ENCODE measurements at places on chromosomes 12 and 14.
A peak's percentile ranks its signal among the peaks of the same experiment; 100 is the strongest.

DNA sequence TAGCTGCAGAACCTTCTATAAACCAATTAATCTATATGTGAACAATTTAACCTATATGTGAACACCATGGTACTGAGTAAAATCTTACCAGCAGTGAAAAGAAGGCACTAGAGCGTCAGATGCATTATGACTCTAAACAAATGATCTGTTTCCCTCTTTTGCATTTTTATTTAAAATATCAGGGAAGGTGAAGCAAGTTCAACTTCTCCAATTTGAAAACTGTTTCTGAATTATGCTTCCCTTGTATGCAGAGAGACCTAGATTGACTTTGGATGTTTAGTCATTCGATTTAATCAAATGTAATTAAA lies 80.9 kb downstream of the DAD1 start:
- no peak for DNase-seq

DNA sequence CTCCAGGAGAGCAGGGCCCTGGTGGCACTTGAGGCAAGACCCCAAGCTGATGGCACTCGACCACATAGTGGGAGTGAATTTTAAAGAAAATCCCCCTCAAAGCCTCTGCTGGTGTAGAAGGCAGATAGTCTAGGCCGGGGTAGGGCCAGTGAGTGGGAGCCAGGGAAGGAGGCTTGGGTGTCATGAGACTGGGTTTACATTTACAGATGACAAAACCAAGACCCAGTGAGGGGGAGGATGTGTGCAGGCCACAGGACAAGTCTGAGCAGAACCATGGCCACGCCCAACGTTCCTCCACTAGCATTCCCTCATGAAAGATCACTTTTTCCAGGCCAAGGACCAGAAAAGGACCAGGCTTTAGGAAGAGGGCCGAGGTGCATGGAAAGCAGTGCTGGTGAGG lies 42.0 kb downstream of the EVL start:
- DNase-seq = no peak

DNA sequence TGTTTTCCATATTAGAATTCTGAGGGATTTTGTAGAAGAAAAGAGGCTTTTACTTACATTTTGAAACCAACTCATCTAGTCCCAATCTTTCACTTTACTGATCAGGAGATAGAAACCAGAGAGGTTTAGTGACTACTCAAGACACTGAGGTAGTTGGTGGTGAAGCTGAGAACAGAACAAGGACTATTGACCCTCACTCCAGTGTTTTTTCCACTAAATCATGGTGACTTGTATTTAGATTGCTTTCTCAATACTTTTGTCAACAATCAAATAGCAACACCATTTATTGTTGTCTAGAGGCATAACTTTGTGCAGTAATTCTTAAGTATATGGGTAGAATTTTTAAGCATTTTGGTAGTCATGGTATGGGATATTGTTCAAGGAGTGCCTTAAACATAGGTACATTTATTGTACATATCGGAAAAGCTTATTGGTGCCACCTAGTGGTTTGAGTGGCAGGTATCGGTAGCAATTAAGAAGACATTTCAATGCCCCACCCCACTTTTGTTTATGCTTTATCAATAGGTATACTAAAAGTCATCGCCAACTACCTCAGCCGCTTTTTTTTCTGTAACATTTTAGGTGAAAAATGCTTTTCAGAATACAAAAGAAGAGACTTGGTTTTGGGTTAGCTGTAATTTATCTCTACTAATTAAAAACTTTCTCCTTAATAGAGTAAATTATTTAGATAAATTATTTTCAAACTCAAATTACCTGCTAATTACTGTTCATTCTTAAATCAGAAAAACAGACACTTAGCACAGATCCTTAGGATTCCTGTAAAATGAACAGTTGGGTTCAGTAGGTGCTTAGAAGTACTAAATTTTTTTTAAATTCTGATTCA lies 47.3 kb upstream of the PAWR start:
- DNase-seq = peak; percentile 85

- DNase-seq = peak; percentile 49
Measured at GRCh38 chr12:132356691-132357622, 27.6 kb upstream of the GALNT9 start.

DNA sequence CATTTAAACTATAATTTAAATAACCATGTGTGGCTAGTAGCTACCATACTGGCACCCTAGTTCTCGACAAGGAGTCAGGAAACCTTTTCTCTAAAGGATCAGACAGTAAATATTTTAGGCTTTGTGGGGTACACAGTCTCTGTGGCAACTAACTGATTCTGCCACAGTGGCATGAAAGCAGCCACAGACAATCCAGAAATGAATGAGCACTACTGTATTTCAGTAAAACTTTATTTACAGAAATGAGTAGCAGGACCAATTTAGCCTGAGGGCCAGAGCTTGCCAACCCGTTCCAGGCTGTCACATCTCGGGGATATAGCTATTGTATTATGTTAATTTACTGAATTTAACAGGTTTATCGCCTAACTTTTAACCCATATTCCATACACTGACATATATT lies 278.7 kb downstream of the ITPR2 start:
- no peak for DNase-seq

DNA sequence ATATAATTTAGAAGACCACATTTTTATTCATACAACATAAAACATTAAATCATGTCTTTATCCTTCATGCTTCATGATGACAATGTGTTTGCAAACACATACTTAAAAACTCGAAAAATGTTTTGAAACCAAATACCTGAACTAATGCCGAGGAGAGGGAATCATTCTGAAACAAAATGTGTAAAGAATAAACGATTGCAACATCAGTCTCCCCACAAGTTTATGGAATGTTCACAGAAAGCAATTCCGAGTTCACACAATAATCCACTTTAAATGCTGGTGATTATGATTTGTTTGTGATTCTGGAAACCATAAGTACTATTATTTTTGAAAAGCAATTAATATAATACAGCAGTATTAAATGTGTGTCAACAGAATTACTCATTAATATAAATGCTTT lies 84.5 kb upstream of the PDZRN4 start:
- DNase-seq = no peak

- no peak for DNase-seq
Measured at GRCh38 chr14:21255385-21256101, 13.7 kb downstream of the HNRNPC start.

- DNase-seq = no peak
Measured at GRCh38 chr12:29320295-29321085, 60.5 kb downstream of the ERGIC2 start.

- DNase-seq = no peak
Measured at GRCh38 chr12:126290456-126290855, 1225.2 kb downstream of the AACS start.

- no peak for DNase-seq
Measured at GRCh38 chr12:85955127-85955526, 81.0 kb downstream of the NTS start.

- no peak for DNase-seq
Measured at GRCh38 chr12:121560392-121561008, 20.3 kb downstream of the KDM2B start.

GRCh38 chr12:106119301-106119700 lies 19.5 kb downstream of the NUAK1 start:
- no peak for DNase-seq

DNA sequence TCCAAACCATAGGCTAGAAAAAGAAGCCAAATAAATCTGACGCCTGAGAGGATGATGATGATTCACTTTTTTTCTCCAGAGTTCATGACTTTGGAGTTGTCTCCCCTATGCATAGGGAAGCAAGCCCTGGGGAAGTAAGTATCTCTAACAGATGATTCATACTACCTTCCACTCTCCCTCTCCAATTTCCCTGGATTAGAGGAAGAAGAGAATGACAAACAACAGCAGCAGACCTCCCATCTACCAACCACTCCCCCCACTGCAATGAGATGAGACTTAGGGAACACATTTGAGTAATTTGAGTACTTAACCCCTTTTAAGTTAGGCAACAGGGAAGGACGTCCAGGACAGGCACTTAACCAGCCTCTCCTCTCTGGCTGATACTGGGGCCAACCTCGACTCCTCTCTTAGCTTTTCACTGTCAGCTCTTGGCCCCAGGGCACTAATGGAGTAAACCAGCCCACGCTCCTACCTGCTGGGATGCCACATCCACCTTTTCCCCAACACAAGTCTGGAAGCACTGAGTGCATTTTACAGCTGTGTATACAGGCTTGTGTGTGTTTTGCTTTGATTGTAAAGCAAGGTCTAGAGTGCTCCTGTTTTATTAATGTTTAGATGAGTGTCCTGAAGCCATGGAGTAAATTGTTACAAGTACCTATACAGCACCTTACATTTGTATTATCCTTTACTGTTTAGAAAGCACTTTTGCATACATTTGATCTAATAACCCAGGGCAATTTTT lies 180.7 kb downstream of the PHLDA1 start:
- DNase-seq = peak; percentile 12

GRCh38 chr12:14656846-14657245 lies 39.6 kb downstream of the GUCY2C start:
- DNase-seq = no peak

GRCh38 chr14:91575469-91576208 lies 65.5 kb upstream of the PPP4R3A start:
- peak; percentile 29 for DNase-seq

DNA sequence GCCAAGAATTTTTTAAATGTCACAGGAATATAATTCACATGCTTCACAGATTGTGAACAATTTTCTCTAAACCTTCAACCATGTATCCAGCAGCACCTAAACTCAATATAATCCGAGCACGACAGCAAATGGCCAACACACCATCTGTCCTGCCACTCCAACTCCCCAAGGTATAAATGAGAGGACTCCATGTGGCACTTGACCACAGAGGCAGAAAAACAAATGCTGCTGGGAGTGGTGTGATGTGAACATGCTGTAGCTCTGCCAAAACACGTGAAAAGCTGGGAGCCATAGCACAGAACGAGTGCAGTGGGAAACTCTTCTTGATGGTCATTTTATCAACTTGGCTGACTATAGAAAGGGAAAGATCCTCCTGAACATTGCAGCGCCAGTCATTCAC lies 70.9 kb downstream of the LLPH start:
- no peak for DNase-seq

DNA sequence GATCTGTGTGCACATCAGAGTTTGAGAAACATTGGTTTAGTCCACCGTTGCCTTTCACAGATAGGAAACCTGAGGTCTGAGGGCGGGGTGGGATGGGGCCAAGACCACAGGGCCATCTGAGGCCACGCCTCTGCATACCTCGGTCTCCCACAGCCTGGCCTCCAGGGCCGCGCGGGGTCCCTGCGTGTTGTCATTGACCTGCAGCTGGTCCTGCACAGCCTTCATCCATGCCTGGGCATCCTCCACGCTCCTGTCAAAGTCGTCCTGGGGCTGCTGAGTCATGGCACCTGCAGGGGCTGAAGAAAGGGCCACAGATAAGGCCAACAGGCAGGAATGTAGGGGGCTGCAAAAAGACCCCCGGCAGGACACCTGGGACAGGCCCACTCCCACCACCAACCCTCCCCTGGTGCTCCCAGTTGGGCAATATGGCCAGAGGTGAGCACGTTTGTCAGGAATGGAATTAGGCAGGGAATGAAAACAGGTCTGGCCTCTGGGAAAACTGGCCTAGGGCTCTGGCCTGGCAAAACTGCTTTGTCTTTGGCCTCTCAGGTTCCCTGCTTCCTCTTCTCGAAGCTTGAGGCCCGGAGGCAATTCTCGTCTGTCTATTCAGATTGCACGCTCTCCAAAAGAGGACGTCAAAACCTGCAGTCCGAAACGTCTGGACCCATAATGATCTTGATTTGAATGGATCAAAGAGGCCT lies 40.8 kb downstream of the SYNE3 start:
- no peak for DNase-seq

DNA sequence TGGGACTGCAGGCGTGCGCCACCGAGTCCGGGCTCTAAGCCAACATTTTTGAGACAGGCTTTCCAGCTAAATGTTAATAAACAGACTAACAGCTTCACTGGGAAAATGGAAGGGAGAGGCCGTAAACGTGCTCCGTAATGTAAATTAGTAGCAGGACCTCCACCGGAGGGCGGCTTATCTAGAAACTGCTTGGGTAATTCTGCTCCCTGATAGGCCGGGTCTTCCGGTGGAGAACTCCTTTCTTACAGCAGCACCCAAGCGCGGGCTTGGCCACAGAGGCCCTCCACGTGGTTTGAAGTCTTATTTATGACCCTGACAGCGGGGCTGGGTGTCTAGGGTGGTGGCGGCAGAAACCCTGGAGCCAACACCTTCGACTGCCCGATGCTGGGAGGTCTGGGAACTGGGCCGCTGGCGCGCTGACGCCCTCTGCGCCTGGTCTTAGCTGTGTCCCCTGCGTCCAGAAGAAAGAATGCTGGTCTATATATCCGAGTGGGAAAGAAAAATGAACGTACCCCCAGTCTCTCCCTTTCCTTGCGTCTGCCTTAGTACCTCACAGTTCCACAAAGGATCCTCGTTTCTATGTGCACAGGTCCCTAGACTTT lies 1.7 kb downstream of the DPPA3 start:
- no peak for DNase-seq

- DNase-seq = no peak
Measured at GRCh38 chr14:34137001-34137745, 186.3 kb upstream of the EGLN3 start.

- DNase-seq = no peak
Measured at GRCh38 chr12:50841716-50842531, 802 bp upstream of the TMPRSS12 start.

- no peak for DNase-seq
Measured at GRCh38 chr12:18072723-18073122, 17.3 kb downstream of the RERGL start.

GRCh38 chr14:95503365-95504134 lies 12.9 kb downstream of the SYNE3 start:
- DNase-seq = no peak

DNA sequence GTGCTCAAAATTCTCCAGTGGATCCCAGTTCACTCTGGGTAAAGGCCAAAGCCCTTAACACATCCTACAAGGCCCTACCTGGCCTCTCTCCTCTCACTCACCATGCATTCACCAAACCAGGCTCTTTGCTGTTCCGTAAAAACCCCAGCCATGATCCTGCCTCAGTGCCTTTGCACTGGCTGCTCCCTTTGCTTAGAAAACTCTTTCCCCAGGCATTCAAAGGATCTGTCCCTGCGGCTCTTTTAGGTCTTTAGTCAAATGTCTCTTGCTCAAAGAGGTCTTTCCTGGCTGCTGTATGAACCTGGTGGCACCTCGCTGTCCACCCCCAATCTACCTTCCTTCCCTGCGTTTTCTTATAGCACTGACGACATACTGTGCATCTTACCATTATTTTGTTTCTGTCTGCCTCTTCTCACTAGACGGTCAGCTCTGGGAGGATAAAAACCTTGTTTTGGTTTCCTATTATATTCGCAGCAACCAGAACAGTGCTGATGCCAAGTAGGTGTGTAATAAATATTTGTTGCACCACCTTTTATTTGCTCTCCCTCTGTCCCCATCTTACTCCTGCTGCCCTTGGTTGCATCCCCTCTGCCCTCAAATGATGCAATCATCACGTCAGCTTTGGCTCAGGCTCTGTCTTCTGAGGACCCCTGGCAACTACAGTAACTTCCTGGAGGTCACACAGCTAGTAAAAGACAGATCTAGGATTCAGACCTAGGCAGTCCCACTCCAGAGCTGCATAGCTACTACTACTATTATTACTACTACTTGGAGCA lies 23.8 kb upstream of the DICER1 start:
- no peak for DNase-seq
